Upper lobe of right lung (tissue), 1 donor: ENCODE measurements at places on chromosomes 3 and 15. TPM values are rescaled to one million over a fixed set of nuclear protein-coding genes. Genes with fewer than 3 reads are reported as not detected.

Gene OXNAD1
- 12.8 TPM for total RNA-seq

DNA sequence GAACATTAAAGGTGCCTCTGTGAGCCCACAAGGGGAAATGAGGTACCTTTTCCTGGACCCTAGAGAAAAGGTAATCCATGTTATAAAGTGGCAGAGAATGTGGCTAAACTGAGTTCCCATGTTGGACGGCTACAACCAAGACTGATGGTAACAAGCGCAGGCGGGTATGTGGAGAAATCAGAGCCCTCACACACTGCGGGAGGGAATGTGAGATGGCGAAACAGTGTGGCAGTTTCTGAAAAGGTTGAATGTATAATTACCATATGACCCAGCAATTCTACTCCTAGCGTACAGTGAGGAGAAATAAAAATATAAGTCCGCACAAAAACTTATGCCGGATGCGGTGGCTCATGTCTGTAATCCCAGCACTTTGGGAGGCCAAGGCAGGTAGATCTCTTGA lies 24.1 kb upstream of the SHISA5 start:
- no peak for DNase-seq
- H3K4me1 ChIP-seq, result no peaks in the 10 kb centered on the region
- H3K4me3 ChIP-seq, result no peak overlapping the region
- no peaks in the 10 kb centered on the region for H3K27me3 ChIP-seq
- H3K36me3 ChIP-seq, result no peaks in the 10 kb centered on the region
- no peak overlapping the region for H3K27ac ChIP-seq

DNA sequence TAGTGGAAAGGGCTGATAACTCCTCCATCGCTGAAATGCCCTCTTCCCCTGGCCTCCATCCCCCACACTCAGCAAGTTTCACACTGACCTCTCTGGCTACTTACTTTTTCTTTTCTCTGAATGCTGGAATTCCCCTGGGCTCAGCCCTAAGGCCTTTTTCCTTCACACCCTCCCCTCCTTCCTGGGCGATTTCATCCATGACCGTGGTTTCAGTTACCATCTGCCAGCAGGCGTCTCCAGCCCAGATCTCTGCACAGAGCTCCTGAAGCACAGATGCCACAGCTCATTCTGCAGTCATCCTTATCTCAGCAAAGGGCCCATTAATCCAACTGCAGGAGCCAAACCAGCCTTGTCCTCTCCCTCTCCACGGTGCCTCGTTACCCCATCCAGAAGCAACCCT lies 114.0 kb downstream of the RFTN1 start:
- peaks cover 18% of the 10 kb centered on the region for H3K4me1 ChIP-seq
- H3K4me3 ChIP-seq, result no peak overlapping the region
- H3K27me3 ChIP-seq, result no peaks in the 10 kb centered on the region

- no peak overlapping the region for H3K27ac ChIP-seq
- no peaks in the 10 kb centered on the region for H3K27me3 ChIP-seq
- DNase-seq, result no peak
Measured at GRCh38 chr3:143358155-143358792, 238.7 kb downstream of the CHST2 start.

DNA sequence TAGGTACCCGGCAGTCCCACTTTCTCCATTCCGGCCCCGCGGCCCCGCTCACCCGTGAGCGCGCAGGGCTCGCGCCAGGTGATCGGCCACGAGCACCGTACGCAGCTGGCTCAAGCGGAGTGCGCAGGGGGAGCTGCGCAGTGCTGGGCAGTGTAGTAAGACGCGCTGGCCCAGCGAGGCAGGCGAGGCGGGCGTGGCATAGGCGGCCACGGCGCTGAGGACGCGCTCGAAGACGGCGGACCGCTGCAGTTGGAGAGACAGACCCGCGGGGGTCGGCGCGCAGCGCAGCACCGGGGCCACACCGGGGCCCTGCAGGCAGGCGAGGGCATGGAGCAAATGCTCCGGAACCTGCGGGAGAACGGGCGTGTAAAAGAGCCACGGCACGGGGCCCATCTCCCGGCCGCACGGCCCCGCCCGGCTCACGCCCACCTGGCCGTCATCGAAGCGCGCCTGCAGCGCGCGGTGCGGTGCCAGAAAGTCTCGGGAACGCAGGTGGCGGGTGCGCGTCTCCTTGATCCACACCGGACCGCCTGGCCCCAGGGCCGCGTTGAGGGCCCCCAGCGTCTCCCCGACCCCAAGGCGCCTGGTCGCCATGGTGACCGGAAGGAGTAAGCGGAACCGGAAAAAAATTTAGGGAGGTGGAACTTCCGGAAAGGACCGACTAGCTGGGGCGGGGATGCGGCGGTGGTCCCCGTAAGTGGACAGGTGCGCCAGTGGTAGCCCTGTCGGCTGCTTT lies at the start of gene DALRD3:
Gene DALRD3 (minus strand): TSS at position 610 of the 736 bp plus-strand sequence. CDS start 16 bp downstream, at position 594.
- peaks cover 30% of the 10 kb centered on the region for H3K4me1 ChIP-seq
- H3K36me3 ChIP-seq, result peaks cover 27% of the 10 kb centered on the region
- peak within 1 kb of the TSS; percentile 67 for H3K4me3 ChIP-seq
- DNase-seq, result peak; percentile 85
- H3K27ac ChIP-seq, result peak within 1 kb of the TSS; percentile 80

DNA sequence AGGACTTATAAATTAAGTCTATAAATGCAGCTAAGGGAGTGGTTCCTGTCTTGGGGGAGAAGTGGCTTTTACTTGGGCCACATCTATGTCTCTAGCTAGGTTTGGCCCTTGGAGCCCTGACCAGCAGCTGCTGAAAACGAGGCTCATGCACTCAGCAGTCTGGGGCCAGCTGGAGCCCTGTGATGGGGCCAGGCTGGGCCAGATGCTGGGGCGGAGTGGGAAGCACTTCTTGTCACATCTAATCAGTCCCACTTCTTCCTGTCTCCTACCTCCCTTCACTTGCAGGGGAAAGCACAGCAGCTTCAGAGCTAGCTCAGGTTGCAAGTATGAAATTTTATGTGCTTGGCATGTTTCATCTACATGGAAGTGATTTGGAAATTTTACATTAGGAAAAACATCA lies 209.9 kb upstream of the ROPN1 start:
- H3K4me1 ChIP-seq, result peaks cover 12% of the 10 kb centered on the region
- no peaks in the 10 kb centered on the region for H3K27me3 ChIP-seq
- no peaks in the 10 kb centered on the region for H3K36me3 ChIP-seq
- no peak overlapping the region for H3K4me3 ChIP-seq
- no peak overlapping the region for H3K27ac ChIP-seq

Gene MME
- 79.1 TPM for total RNA-seq

Gene ITGB5
- total RNA-seq, result 95.1 TPM

DNA sequence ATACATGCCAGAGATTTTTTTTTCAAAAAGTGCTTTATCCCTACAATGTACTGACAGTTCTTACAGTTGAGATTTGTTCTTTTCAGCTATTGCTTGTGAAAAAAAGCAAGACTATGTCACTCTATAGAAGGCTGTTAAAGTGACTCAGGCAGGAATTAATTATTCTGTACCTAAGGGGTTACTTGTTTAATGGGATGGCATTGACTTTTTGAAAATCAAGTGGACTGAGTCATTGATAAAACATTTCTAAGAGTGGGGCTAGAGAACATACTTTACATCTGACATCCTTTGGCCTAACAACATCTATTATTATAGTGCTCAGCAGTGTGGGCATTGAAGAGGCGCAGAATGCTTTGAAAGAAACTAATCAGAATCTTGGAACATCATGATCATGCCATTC lies 34.3 kb downstream of the INTS14 start:
- no peaks in the 10 kb centered on the region for H3K27me3 ChIP-seq
- no peak for DNase-seq
- H3K36me3 ChIP-seq, result peaks cover 66% of the 10 kb centered on the region
- H3K4me1 ChIP-seq, result no peaks in the 10 kb centered on the region

Gene PLSCR2
- total RNA-seq, result not detected

- H3K27ac ChIP-seq, result no peak overlapping the region
- DNase-seq, result no peak
- no peaks in the 10 kb centered on the region for H3K27me3 ChIP-seq
- no peak overlapping the region for H3K4me3 ChIP-seq
- H3K4me1 ChIP-seq, result peaks cover 12% of the 10 kb centered on the region
Measured at GRCh38 chr15:90343302-90343790, 8.7 kb upstream of the ZNF774 start.

DNA sequence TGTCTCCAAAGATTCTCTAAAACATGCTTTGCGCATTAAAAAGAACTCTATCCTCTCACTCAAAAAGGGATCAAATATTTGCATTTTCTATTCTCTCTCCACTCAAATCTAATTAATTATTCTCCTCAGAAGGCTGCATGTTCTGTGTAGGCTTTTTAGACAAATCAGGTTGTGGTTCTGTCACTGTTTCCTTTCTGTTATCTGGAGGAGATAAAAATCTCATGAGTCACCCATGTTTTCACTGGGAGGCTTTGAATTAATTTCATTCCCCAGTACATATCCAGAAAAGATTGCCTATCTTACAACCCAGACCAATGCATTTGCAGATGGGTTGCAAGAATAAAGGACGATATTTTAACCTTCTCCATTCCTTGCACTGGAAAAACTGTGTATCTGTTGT lies 446.5 kb downstream of the GRM7 start:
- DNase-seq, result no peak
- H3K27ac ChIP-seq, result no peak overlapping the region
- H3K36me3 ChIP-seq, result no peaks in the 10 kb centered on the region
- no peaks in the 10 kb centered on the region for H3K4me1 ChIP-seq
- no peaks in the 10 kb centered on the region for H3K27me3 ChIP-seq

DNA sequence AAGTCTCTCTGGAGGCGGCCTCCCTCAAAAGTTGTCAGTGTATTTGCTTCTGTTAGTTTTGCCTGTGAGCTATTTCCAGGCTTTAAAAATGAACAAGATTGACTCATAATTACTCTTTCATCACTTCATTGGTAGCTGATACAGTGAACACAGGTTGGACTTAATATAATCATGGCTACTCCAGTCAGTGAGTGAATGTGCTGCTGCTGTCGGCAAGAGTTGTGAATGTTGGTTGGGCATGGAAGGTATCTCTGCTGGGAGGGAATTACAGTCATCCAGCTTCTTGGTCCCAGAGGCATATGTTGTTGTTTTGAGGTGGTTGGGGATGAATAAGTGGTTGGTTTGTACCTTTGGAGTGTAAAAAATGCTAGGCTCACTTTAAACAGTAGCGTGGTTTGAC lies 11.5 kb downstream of the TCF12 start:
- DNase-seq, result no peak
- no peaks in the 10 kb centered on the region for H3K27me3 ChIP-seq
- no peak overlapping the region for H3K27ac ChIP-seq

GRCh38 chr15:51647128-51647562 lies 24.6 kb upstream of the DMXL2 start:
- no peak overlapping the region for H3K4me3 ChIP-seq
- no peaks in the 10 kb centered on the region for H3K36me3 ChIP-seq
- no peaks in the 10 kb centered on the region for H3K4me1 ChIP-seq
- no peak for DNase-seq

- H3K4me1 ChIP-seq, result no peaks in the 10 kb centered on the region
- H3K27ac ChIP-seq, result no peak overlapping the region
- peaks cover 13% of the 10 kb centered on the region for H3K36me3 ChIP-seq
- H3K27me3 ChIP-seq, result no peaks in the 10 kb centered on the region
- H3K4me3 ChIP-seq, result no peak overlapping the region
Measured at GRCh38 chr15:80920271-80920699, 69.3 kb downstream of the MESD start.

Gene CCR9
- not detected for total RNA-seq

GRCh38 chr3:109028753-109029152 lies 75.1 kb upstream of the GUCA1C start:
- H3K27ac ChIP-seq, result no peak overlapping the region
- no peak overlapping the region for H3K4me3 ChIP-seq
- no peaks in the 10 kb centered on the region for H3K27me3 ChIP-seq
- DNase-seq, result no peak
- no peaks in the 10 kb centered on the region for H3K36me3 ChIP-seq

Gene IL17RB
- total RNA-seq, result 12.4 TPM

- no peak for DNase-seq
- no peaks in the 10 kb centered on the region for H3K4me1 ChIP-seq
- H3K4me3 ChIP-seq, result no peak overlapping the region
- H3K27ac ChIP-seq, result no peak overlapping the region
Measured at GRCh38 chr15:80275961-80276360, 23.9 kb upstream of the CTXND1 start.

- no peaks in the 10 kb centered on the region for H3K36me3 ChIP-seq
- DNase-seq, result no peak
- no peak overlapping the region for H3K27ac ChIP-seq
Measured at GRCh38 chr3:112786002-112786590, 60.6 kb downstream of the CD200R1L start.

Gene NAALADL2
- 8.5 TPM for total RNA-seq

Gene SEMA3G
- total RNA-seq, result 27.6 TPM

Gene TRH
- not detected for total RNA-seq
